ENCODE measurements at places on chromosomes 16 and 17. TPM values are rescaled to one million over a fixed set of nuclear protein-coding genes. Genes with fewer than 3 reads are reported as not detected.
A peak's percentile ranks its signal among the peaks of the same experiment; 100 is the strongest.

The SNX20 gene
- not detected for total RNA-seq

The HSD3B7 gene
- 16.6 TPM for total RNA-seq

The MT1G gene
- total RNA-seq = not detected

The NHLRC4 gene
- 0.27 TPM for total RNA-seq

The LRRC75A gene
- total RNA-seq = 0.22 TPM

The PRAC1 gene
- total RNA-seq = not detected

The CFAP119 gene
- 5.3 TPM for total RNA-seq

DNA sequence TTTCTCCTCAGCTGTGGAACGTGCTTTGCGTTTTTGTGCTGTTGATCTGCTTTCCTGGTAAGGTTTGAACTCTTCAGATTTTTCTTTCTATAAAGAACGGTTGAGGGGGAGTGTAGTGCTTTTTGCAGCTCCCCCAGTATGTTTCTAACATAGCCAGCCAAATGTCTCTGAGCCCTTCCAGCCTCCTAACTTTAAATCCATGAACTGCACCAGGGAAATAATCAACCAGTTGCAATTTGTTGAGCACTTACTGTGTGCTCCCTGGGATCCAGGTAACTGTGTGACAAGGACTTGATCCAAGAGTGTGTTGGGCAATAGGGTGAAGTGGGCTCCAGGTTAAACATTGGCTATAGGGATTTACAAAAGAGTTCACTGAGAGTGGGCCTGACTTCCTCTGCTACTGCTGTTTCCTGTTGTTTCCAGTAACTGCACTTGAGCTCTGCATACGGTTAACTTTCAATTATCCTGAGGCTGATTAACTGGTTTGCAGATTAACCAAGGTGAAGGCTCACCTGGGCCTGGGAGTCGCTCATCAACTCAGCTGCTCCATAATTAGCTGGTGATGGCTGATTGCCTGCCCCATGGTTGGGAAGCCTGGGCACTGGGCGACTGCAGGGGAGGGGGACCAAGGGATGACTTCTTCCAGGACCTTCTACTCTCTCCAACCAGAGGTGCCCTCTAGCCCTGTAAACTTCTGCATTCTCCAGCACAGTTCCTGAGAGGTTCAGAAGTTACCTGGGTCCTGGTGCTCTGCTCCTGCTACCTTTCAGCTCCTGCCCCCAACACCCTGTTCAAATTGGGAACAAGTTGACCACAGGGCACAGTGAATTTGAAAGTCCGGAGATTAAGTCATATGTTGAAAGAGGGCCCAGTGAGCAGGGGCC is 19.5 kb downstream of the HLF start:
- no peak overlapping the region for H3K27ac ChIP-seq
- no peaks in the 10 kb centered on the region for H3K36me3 ChIP-seq
- no peak for DNase-seq
- H3K27me3 ChIP-seq = peaks cover 4% of the 10 kb centered on the region
- H3K4me3 ChIP-seq = no peak overlapping the region

- peaks cover 21% of the 10 kb centered on the region for H3K4me1 ChIP-seq
- H3K36me3 ChIP-seq = peaks cover 4% of the 10 kb centered on the region
- DNase-seq = no peak
- H3K4me3 ChIP-seq = no peak overlapping the region
- peaks cover 5% of the 10 kb centered on the region for H3K27me3 ChIP-seq
Observed at GRCh38 chr16:22685459-22685830, 128.5 kb upstream of the HS3ST2 start.

DNA sequence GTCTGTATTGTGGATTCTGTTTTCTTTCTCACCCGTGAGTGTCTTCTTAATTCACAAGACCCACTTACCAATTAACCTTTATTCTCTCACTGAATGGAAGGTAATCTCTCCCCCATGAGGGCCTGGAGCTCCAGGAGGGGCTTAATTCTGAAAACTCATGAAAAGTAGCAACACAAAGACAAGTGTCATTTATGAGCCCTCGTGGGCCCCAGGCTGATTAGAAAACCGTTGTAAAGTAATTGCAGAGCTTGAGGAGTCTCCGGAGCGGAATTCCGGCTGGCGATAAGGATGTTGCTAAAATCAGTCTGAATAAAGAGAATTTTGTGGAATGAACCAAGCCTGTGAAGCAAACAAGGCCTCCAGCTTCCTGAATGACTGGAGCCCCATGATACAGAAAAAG is 301.5 kb downstream of the HAPSTR1 start:
- no peak overlapping the region for H3K4me3 ChIP-seq
- DNase-seq = no peak
- H3K27me3 ChIP-seq = no peaks in the 10 kb centered on the region
- H3K27ac ChIP-seq = no peak overlapping the region
- no peaks in the 10 kb centered on the region for H3K4me1 ChIP-seq

- H3K27me3 ChIP-seq = peaks cover 5% of the 10 kb centered on the region
- peaks cover 98% of the 10 kb centered on the region for H3K4me1 ChIP-seq
- DNase-seq = no peak
- H3K4me3 ChIP-seq = no peak overlapping the region
- peaks cover 56% of the 10 kb centered on the region for H3K36me3 ChIP-seq
Observed at GRCh38 chr17:75688209-75688825, 21.2 kb downstream of the SAP30BP start.

DNA sequence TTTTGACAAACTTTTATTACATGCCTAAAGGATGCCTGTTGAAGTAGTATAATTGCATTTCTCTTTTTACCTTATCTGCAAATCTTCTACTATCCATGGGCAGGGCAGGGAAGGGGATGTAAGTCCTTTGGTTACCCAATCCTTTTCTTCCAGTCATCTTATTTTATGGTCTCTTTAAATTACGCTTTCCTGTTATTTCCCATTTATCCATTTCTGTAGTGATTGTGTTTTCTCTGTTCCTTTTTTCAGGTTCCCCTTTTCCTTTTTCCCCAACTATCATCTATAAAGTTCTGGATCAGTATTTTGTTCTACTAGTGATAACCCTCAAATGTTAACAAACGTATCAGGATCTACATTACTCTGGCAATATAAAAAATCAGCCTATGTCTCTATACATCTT is 3.3 kb upstream of the ABCA9 start:
- H3K27ac ChIP-seq = no peak overlapping the region
- no peaks in the 10 kb centered on the region for H3K27me3 ChIP-seq
- DNase-seq = no peak
- no peaks in the 10 kb centered on the region for H3K36me3 ChIP-seq

- H3K27me3 ChIP-seq = no peaks in the 10 kb centered on the region
- H3K36me3 ChIP-seq = no peaks in the 10 kb centered on the region
- H3K4me3 ChIP-seq = peak overlapping the region; percentile 71
- H3K4me1 ChIP-seq = peaks cover 22% of the 10 kb centered on the region
Observed at GRCh38 chr16:51392521-51393187, 241.6 kb upstream of the SALL1 start.

- DNase-seq = no peak
- H3K27ac ChIP-seq = no peak overlapping the region
- H3K4me1 ChIP-seq = no peaks in the 10 kb centered on the region
- no peaks in the 10 kb centered on the region for H3K27me3 ChIP-seq
- H3K4me3 ChIP-seq = no peak overlapping the region
- peaks cover 3% of the 10 kb centered on the region for H3K36me3 ChIP-seq
Observed at GRCh38 chr17:79082311-79083190, 7.9 kb downstream of the ENGASE start.

DNA sequence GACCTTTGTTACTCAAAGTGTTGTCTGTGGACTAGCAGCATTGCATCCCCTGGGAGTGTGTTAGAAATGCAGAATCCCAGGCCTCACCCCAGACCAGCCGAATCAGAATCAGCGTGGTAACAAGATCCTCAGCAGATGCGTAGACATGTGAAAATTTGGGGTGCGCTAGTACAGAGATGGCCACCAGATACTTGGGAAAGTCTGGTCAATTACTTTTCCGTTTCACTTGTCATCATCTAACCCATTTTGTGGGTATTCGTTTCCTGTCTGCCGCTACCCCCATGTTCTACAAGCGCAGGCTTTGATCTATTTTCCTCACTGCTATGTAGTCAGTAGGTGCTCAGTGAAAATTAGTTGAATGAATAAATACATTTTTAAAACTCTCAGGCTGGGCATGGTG is 33.1 kb upstream of the HERPUD1 start:
- no peaks in the 10 kb centered on the region for H3K4me1 ChIP-seq
- H3K36me3 ChIP-seq = no peaks in the 10 kb centered on the region
- H3K27ac ChIP-seq = no peak overlapping the region
- H3K4me3 ChIP-seq = no peak overlapping the region

DNA sequence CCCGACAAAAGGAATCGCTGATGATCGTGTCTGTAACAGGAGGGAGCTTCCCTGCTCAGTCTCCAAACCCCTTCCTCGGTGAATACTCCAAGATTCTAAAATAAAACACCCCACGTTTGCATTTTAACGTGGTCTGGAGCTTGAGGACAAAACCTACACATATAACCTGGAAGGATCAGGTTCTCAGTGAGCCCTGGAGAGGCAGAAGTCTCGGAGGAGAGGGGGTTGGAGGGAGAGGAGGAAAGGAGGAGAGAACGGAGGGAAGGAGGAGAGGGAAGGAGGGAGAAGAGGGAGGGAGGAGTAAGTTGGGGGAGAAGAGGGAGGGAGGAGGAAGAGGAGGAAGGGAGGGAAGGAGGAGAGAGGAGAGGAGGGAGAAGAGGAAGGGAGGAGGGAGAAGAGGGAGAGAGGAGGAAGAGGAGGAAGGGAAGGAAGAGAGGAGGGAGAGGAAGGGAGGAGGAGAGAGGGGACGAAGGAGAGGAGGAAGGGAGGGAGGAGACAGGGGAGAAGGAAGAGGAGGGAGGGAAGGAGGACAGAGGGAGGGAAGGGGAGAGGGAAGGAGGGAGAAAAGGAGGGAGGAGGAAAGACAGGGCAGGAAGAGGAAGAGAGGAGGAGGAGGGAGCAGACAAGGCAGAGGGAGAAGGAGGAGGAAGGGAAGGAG is 27.4 kb upstream of the GINS2 start:
- peaks cover 21% of the 10 kb centered on the region for H3K36me3 ChIP-seq
- H3K27me3 ChIP-seq = no peaks in the 10 kb centered on the region
- peaks cover 17% of the 10 kb centered on the region for H3K4me1 ChIP-seq
- H3K4me3 ChIP-seq = no peak overlapping the region

DNA sequence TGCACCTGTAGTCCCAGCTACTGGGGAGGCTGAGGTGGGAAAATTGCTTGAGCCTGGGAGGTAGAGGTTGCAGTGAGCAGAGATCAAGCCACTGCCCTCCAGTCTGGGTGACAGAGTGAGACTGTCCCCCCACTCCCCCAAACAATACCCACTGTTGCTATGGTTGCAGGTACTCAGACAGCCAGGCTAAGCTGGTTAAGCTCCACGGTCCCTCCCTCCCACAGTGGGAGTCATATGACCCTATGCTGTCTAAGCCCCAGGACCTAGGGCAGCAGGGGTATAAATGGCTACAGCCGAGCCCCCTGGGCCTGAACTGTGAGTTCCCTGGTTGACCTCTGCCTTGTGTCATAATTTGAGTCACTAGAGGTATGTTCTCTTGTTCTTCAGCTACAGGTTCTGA is 15.9 kb upstream of the RPRML start:
- peaks cover 6% of the 10 kb centered on the region for H3K4me1 ChIP-seq
- no peak overlapping the region for H3K27ac ChIP-seq

- no peaks in the 10 kb centered on the region for H3K36me3 ChIP-seq
- H3K4me3 ChIP-seq = no peak overlapping the region
- no peak overlapping the region for H3K27ac ChIP-seq
- no peak for DNase-seq
Observed at GRCh38 chr17:15291674-15292361, 26.7 kb upstream of the PMP22 start.

GRCh38 chr16:87395181-87395842 is 3.2 kb downstream of the MAP1LC3B start:
- H3K27ac ChIP-seq = no peak overlapping the region
- peaks cover 19% of the 10 kb centered on the region for H3K36me3 ChIP-seq
- H3K27me3 ChIP-seq = peaks cover 7% of the 10 kb centered on the region
- peaks cover 29% of the 10 kb centered on the region for H3K4me1 ChIP-seq
- DNase-seq = no peak

- no peak for DNase-seq
- no peak overlapping the region for H3K27ac ChIP-seq
- H3K4me1 ChIP-seq = no peaks in the 10 kb centered on the region
Observed at GRCh38 chr16:61555718-61556441, 480.4 kb downstream of the CDH8 start.

DNA sequence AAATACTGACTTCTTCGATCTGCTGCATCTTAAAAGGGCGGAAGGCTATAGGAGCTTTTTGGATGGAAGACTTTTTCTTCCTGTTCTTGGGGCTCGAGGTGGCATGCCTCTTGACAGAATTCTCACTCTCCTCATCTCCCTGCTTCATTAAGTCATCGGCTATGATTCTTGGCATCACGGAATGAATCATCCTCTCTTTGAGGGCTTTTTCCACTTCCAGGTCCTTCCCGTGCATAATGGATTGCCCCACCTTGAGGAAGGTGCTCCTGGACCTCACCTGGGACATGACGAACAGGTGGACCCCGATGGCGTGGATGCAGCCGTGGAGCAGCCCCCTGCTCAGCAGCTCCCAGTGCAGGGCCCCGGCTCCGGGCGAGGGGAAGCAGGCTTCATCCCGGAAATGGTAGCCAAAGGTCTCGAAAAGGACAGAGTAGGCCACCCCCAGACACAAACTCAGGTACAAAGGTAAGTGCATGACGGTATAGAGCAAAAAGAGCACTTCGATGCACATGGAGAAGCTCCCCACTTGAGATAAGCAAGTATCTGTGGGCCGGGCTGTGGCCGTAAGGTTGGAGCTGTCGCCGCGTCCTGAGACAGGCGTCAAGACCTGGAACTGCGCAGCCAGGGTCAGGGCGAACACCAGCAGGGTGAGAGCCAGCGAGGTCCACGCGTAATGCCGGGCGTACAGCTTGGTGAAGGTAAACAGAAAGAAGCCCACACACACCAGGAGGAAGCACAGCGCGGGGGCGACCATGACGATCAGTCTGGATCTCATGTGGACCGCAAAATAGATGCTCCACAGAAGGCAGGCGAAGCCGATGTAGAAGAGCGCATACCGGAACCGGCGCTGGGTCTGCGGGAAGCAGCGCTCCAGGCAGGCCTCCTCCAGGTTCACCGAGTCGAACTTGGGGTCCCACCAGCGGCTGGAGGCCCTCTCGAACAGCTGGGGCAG is 1.7 kb downstream of the ADCY9 start:
- H3K4me3 ChIP-seq = peak overlapping the region; percentile 91
- H3K4me1 ChIP-seq = peaks cover 50% of the 10 kb centered on the region
- H3K27ac ChIP-seq = no peak overlapping the region

DNA sequence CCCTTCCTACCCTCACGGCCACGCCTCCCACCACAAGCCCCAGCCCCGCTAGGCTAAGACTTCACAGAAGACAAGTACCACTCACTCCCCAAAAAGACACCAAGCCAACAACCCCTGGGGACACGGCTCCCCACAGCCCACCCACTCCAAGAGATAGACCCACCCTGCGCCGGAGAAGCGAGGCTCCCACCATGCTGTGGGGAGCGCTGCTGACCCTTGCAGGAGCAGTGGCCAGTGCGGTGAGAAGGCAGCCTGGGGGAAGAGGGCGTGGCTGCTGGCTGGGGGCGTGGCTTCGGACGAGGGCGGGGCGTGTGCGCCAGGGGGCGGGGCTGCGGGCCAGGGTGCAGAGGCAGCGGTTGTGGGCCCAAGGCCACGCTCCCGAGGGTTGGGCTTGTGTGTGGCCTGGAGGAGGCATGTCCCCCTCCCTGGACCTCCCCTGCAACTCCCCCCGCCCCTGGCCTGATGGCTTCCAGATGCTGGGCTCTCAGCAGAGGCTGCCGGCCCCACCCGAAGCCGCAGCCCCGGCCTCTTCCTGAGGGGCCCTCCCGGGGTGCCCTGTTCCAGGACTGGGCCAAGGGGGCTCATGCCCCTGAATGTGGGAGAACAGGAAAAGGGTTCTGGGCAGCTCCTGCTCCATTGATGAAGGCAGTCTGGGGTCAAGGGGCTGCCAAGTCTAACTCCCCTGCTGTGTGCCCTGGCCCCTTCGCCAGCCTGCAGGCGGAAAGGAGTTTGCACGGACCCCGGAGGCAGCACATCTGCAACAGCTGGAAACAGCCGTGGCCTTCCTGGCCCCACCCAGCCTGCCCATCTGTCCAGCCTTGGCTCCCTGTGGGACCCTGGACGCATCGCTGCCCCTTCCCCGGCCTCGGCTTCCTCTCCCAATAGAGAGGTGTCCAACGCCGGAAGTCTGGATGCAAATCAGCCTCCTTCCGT is 9.1 kb downstream of the TFAP4 start:
- H3K4me3 ChIP-seq = peak overlapping the region; percentile 53
- peaks cover 11% of the 10 kb centered on the region for H3K36me3 ChIP-seq
- DNase-seq = peak; percentile 77

Data from HFFc6 (cell line).